ENCODE measurements at places on chromosomes 12 and 14.

DNA sequence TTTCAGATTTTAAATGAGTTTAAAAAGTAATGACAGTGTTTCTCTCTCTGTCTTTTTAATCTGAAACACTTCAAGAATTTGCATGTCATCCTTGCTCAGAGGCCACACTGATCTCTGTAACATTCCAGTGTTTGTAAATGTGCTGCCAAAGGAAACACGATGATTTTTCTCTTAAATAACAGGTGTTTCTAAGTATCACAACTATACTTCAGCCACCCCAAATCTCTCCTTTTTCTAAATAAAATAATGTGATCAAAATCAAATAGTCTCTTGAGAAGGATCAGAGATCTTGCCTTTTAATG, 3.3 kb upstream of the GALC start:
- DNase-seq: no peak

DNA sequence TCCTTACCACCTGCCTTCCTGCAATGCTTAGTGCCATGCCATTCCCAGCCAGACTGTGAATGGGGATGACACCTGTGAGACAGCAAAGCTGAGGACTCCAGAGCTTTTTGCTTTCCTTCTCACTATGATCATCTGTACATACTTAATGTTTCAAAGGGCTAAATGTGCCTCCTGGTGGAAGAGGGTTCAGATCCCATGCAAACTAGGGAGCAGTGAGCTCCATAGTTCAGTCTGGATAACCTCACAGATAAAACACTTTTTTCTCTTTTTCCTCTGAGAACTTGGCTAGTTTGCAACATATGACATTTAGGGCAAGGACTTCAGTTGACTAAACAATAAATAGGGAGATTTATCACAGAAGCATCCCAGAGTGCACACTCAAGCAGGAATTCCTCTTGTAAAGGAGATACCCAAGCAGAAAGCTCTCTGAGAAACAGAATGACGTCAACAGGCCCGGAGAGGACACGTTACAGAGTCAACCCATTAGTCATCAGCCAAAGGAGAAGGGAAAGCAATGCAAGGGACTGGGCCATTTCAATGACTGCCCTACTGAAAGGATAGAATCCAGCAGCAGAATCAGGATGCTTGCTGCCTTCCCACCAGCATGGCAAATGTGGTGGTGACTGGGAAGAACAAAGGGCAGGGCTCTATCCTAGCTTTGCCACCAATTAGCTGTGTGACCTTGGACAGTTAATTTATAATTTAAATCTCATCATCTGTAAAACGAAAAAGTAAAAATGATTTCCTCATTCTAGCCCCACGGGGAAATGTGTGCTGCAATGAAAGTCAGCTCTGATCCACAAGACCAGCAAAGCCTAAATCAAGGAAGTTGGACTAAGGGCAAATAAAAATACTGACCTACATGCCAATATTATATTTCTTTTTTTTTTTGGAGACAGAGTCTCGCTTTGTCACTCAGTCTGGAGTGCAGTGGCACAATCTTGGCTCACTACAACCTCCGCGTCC, 80.8 kb upstream of the ACTN1 start:
- no peak for DNase-seq

DNA sequence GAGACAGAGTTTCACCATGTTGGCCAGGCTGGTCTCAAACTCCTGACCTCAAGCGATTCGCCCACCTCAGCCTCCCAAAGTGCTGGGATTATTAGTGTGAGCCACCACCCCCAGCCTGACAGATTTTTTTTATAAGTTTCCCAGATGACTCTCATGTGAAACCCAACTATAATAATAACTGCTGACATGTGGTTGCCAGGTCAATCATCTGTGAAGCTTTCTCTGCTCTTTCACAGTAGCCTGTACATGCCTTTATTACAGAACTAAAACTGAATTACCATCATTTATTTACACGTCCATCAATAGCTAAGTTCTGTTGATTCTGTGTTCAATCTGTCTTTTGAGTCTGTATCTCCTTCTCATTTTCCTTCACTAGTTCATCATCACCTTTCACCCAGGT, 218.5 kb downstream of the RPS29 start:
- no peak for DNase-seq

DNA sequence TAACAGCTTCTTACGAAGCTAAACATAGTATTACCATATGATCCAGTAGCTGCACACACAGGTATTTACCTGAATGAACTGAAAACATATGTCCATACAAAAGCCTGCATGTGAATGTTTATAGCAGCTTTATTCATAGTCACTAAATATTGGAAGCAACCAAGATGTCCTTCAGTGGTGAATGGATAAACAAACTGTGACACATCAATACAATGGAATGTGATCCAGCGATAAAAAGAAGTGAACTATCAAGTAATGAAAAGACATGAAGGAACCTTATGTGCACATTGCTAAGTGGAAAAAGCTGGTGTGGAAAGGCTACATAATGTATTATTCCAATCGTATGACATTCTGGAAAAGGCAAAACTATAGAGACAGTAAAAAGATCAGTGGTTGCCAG, 38.1 kb upstream of the JDP2 start:
- no peak for DNase-seq

- DNase-seq: no peak
These were observed 41.7 kb upstream of the FUT8 start for GRCh38 chr14:65370801-65371248.

- no peak for DNase-seq
These were observed 89.5 kb upstream of the OTX2 start for GRCh38 chr14:56899829-56900228.

- DNase-seq: no peak
These were observed 3.9 kb upstream of the GPR84 start for GRCh38 chr12:54368025-54368708.

GRCh38 chr12:82223426-82223825, 134.8 kb downstream of the CCDC59 start:
- no peak for DNase-seq

- no peak for DNase-seq
These were observed 1449.4 kb downstream of the LRFN5 start for GRCh38 chr14:43056106-43056505.

GRCh38 chr12:90978117-90978770, 23.3 kb upstream of the CCER1 start:
- DNase-seq: no peak

GRCh38 chr14:76081642-76082041, 70.1 kb upstream of the GPATCH2L start:
- no peak for DNase-seq

GRCh38 chr14:50403419-50403818, 6.7 kb upstream of the CDKL1 start:
- no peak for DNase-seq

- DNase-seq: peak; percentile 73
These were observed 155.4 kb downstream of the TMX1 start for GRCh38 chr14:51395361-51395849.

DNA sequence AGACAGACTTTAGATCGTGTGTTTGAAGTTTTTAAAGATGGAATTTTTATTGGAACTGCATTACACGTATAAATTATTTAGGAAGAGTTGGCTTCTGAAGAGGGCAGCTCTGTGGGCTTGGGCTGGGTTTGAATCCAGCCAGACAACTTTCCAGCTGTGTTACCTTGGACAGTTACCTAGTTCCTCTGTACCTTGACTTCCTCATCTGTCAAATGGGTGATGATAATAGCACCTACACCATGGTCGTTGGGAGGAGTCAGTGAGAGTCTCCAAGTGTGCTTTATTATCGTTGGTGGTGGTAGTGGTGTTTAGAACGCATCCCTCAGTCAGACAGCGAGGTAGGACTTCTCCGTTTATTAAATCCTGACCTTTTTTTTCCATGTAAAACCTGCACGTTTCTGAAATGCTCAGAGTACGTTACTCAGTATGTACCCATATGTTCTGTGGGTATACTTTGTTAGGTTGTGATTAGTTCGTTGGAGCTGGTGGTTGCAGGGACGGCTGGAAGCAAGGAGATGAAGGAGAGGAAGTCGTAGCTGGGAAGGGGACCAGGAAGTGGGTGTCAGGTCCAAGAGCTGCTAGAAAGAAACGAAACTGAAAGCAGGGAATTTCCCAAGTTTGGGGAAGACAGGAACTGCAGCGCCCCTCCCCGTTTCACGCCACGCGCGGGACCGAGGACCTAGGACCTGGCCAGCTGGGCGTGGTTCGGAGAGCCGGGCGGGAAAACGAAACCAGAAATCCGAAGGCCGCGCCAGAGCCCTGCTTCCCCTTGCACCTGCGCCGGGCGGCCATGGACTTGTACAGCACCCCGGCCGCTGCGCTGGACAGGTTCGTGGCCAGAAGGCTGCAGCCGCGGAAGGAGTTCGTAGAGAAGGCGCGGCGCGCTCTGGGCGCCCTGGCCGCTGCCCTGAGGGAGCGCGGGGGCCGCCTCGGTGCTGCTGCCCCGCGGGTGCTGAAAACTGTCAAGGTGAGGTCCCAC, at the start of gene OAS3:
TSS of gene OAS3 (plus strand) at position 734 of the 979 bp plus-strand sequence. CDS start at position 791, 57 bp downstream.
- peak; percentile 93 for DNase-seq

DNA sequence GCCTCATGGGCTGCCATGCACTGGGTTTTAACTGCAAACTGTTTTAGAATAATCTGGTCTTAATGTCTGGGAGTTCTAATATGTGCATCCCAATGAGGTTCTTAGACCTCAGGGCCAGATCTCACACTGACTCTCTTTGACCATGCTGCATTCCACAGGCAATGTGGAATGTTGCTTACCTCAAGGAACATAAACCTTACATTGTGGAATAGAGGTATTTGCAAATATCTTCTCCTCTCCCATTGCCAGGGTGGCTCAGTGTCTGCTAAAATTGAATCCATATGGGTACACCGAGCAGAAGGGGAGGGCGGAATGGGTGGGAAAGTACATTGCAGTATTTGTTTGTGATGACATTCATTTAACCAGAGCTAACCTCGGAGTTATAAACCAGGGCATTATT, 78.6 kb downstream of the CHST11 start:
- DNase-seq: no peak

- peak; percentile 73 for DNase-seq
These were observed 914 bp upstream of the PACS2 start for GRCh38 chr14:105313381-105314286.

DNA sequence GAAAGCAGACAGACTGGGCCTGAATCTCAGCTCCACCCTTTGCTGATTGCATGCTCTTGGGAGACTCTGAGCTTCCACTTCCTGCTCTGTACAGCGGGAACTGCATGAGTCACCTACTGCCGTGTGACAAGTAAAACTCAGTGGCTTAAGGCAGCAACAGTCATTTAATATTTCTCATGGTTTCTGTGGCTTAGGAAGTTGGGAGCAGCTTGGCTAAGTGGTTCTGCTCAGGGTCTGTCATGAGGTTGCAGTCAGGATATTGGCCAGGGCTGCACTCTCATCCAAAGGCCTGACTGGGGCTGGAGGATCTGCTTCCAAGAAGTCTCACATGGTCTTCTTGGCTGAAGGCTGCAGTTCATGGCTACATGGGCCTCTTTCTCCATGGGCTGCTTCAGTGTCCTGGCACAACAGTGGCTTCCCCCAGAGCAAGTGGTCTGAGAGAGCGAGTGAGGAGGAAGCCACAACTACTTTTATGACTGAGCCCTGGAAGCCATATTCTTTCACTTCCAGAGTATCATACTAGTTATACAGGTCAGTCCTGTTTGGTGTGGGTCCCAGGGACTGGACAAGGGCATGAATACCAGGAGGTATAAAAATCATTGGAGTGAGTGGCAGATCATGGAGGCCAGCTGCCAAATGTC, 49.7 kb downstream of the FAM222A start:
- DNase-seq: no peak

DNA sequence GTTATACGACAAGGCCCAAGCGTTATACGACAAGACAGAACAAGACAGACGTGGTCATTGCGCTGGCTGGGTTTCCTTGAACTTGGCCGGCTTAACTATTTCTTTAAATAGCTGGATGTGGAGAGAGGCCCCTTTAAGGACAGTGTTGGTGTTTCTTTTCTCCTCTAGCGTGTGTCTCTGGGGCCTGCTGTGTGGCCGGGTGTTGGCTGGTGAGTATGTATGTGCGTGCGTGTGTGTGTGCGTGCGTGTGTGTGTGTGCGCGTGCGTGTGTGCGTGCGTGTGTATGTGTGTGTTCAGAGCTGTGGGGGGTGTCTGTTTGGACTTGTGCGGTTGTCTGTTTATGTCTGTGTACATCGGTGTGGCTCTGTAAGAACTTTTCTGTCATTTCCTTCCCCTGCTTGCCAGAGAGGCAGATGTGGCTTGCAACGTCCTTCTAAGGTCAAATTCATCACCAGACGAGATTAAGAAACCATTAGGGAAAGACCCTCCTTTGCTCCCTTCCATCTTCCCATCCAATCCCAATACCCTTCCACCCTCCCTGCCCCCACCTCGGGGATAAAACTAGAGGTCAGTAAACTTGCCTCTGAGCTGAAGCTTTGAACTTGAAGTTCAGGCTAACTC, 78.6 kb upstream of the TBX3 start:
- no peak for DNase-seq

GRCh38 chr14:105203057-105203531, 22.0 kb upstream of the NUDT14 start:
- DNase-seq: peak; percentile 89

GRCh38 chr14:76779221-76780057, 18.2 kb downstream of the VASH1 start:
- DNase-seq: no peak

DNA sequence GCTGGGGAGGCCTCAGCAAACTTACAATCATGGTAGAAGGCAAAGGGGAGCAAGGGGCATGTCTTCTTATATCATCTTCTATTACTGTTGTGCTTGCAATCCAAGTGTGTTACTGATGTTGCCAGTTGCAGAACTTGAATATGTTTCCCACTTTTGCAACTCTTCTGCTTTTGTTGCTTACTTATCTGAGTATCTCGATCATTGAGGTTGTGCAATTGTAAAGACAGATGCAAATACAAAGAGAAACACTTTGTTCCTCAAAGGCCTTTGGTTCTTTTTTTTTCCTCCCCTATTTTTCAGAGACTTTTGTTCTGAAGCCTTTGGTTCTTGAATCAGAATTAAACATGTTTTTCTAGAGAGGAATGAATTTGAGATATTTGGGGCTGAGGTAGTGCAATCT, 3.7 kb upstream of the COX8C start:
- DNase-seq: no peak

DNA sequence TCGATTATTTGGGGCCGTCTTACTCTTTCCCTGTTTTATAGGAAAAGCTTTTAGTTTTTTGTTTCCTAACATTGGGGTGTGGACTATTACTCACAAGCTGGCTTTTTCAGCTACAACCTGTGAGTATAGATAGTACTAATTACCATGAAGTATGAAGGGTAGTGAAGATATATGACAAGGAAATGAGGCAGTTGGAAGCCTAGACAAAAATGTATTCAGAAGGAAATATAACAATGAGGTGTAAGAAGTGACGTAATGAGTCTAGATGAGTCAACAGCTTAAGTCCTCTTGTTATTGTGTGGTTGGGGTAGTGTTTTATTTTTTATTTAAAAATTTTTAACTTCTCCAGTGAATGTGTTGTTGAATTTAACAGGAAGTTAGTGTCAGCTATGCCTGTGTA, 804.5 kb downstream of the NRXN3 start:
- no peak for DNase-seq
